SIG-M5 (cell line): ENCODE measurements at places on chromosomes 5 and 9.

DNA sequence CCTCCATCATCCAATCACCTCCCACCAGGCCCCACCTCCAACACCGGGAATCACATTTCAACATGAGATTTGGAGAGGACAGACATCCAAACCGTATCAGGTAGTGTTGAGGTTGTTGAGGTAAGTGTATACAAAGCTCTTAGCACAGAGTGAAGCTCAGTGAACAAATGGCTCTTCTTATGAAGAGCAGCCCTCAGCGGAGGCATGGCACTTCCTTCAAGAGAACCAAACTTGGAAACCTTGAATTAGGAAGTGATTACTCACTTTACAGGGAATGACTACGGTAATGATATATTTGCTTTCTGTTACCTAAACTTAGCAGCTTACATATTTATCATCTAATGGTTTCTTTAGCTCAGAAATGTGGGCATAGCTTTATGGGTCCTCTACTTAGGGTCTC lies 92.8 kb downstream of the IQGAP2 start:
- DNase-seq, result no peak

DNA sequence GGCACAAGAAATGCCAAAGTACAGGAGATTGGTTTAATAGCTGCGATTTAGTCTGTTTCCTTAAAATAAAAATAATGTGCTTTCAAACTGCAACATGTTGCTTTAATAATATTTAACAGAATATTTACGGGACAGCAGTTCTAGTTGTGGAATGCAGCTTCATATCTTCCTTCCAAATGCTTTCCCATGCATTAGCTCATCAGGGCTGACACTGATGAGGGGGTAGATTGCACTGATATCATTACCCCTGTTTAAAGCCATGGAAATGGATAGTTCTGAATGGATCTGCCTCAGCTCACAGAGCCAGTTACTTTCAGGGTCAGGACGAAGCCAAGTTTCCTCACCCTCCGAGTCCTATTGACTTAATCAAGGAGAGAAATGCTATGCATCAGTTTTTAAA lies 93.2 kb upstream of the OSMR start:
- no peak for DNase-seq

DNA sequence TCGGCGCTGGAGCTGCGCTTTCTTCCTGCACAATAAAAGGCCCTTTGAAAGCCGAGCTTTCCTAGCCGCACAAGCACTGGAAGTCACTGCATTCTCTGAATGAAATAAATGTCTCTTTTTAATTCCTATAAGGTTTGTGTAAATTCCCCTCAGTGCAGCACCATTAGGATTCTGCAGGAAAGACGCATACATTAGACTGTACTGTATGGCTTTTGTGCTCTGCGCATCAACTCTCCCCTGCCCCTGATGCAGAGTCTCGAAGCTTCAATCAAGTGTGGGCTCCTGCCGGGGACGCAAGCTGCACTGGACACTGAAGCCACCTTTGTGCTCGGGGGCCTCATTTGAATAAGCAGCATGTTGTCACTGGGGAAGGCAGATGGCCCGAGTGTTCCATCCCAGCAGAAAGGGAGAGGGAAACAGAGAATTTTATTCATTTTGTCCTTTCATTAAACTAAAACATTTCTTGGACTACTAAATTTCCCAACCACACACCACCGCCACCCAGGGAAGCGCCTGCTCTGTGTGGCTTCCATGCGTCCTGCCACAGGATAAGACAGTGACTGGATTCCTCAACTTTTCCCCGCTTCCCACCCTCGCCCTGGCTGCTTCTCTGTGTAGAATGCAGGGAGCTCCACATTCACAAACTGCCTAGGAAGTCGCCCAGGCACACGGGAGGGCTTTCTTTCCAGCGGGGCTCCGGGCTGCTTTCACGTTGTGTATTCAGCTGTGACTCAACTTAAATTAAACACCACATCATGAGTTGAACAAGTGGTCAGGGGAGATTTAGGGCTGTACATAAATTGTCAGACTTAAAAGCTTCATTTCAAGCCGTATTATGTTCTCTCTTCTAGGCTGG lies 635.4 kb downstream of the IRX1 start:
- DNase-seq, result no peak

- DNase-seq, result no peak
Observed at GRCh38 chr5:113117543-113118115, 141.0 kb downstream of the DCP2 start.

- no peak for DNase-seq
Observed at GRCh38 chr5:9380109-9380508, 165.8 kb downstream of the SEMA5A start.

DNA sequence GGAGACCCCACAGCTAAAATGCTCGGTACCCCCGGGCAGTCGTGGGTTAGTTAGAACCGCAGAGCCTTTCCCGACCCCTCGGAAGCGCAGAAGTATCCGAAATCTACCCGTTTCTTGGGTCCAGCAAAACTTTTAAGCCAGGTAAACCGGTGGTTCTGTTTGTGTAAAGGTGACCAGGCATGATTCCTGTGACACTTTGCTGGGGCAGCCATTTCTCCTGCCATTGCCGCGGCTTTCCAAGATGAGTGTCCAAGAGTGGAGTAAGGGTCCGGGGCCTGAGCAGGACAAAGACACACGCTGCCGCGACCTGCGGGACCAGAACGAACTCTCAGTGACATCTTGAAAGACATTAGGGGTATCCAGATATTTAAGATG lies 655 bp downstream of the MARVELD2 start:
- no peak for DNase-seq

- no peak for DNase-seq
Observed at GRCh38 chr5:8247049-8247899, 378.3 kb downstream of the MTRR start.

DNA sequence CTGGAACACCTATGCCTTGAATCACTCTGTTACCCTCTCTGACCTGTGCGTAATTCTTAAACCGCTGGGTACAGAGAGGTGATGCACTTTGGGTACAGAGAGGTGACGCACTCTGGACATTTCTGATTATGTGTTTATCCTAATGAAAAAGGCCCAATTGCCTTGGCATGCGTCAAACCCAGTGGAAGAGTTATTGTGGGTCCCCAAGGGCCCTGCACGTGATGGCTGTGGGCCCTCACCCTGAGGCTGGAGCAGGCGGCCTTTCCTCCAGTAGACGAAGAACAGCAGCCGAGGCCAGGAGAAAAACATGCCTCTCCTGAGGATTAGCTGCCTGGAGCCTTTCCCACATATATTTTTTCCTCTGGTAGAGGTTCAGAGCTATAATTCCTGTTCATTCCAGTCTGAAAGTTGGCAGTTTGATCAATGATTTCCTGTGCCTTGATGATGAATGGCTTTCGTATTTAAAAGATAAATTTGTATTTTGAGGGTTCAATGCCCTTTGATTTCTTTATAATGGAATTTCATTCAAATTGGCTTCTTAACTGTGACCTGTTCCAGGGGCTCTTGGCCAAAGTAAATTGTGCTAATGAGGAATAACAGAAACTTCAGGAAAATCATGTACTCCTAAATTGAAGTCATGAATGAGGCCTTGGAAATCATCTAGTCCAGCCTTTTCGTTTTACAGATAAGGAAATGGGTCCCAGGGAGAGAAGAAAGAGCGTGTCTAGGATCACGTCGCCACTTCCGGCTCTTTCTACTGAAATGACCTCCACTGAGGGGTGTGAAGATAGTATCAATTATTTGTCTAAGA lies 22.8 kb downstream of the ACER2 start:
- no peak for DNase-seq

- DNase-seq, result no peak
Observed at GRCh38 chr5:102845041-102845440, 89.9 kb downstream of the PAM start.

DNA sequence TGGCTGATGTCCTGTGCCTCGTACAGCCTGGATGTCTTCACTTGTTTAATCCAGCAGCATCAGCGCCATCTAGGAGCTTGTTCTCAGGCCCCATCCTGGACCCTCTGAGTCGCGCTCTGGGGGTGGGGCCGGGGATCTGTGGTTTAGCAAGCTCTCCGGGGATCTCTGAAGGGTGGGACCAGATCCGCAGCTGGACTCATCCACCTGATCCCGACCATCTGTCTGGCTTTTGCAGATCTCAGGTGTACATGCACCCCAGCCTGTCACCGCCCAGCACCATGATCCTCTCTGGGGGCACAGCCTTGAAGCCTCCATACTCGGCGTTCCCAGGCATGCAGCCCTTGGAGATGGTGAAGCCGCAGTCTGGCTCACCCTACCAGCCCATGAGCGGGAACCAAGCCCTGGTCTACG lies 15.1 kb upstream of the POMT1 start:
- DNase-seq, result no peak

DNA sequence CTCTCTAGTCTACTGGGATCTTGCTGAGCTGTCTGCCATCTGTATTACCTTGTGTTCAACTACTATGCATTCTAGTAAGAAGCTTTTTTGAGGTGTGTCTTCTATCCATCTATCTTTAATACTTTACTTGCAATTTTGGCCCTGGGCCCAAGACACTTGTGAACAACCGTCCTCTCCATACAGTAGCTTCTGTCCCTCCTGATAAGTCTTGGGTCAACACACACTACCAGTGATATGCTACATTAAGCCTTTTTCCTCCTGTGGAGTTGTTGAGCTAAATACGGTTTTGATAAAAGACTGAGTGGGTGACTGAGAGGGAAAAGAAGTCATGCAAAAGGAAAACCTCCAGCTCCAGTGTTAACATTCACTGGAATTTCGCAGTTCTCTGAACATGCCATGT lies 133.3 kb upstream of the PCA3 start:
- no peak for DNase-seq

DNA sequence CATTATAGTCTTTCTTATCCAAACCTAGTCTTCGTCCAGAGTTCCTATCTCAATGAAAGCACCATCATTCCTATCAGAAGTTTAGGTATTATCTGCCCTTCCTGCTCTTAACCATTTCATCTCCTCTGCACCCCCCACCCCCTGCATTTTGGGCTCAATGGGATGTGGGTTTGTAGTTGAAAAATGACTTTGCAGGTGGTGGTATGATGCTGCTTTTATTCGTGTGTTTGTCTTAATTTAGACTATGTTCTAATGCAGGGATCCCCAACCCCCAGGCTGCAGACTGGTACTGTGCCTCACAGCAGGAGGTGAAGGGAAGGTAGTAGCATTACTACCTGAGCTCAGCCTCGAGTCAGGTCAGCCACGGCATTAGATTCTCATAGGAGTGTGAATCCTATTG lies 49.4 kb upstream of the ZNF608 start:
- DNase-seq, result no peak

DNA sequence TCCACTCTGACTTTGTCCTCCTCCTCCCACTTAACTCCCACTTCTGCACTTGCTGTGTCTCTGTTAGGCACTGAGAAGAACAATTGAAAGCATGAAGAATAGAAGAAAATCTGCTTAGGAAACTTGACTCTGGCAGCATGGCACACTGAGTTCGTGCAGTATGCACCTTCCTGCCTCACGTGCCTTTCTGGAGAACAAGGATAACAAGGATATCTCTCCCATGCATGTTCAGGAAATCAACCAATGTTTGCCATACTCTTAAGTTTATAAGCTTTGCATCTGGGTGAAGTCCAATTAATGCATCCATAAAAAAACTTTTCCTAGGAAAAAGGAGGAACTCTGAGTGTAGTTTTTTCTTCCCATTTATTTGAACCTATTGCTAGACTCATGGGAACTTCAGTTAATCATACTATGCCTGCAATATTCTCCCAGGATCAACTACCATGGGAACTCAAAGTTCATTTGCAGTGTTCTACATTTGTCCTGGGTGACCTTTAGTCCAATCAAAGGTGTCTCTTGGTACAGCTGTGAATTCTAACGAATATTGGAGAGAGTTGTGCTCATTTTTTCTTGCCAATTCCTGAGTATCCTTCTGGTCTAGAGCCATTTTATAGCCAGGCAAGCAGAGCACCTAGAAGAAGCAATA lies 227.0 kb downstream of the ENC1 start:
- DNase-seq, result no peak

GRCh38 chr5:52947208-52947607 lies 41.9 kb upstream of the ITGA2 start:
- DNase-seq, result no peak

DNA sequence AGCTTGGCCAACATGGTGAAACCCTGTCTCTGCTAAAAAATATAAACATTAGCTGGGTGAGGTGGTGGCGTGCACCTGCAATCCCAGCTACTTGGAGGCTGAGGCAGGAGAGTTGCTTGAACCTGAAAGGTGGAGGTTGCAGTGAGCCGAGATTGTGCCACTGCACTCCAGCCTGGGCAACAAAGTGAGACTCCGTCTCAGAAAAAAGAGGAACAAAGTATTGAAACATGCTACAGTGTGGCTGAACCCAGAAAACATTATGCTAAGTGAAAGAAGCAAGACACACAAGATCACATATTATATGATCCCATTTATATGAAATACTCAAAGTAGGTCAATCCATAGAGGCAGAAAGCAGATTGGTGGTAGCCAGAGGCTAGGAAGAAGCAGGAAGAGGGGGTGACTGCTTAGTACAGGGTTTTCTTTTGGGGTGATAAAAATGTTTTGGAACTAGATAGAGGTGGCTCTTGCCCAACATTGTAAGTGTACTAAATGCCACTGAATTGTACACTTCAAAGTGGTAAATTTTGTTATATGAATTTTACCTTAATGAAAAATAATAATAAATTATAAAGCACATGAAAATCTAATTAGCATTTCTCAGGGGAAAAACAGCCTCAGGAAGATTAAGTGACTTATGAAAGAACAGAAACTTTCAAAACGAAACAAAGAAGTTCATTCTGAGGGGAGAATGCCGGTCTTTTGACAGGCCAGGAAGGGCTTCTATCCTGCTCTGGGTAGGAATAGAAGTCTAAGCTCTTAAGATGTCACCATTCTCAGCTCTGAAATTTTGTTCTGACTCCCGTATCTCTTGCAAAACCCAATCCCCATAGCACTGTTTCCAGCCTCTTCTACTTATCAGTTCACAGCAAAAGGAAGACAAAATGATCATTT lies 161.1 kb upstream of the TBCA start:
- DNase-seq, result peak; percentile 50

GRCh38 chr5:153896117-153896516 lies 142.6 kb downstream of the FAM114A2 start:
- DNase-seq, result no peak

GRCh38 chr5:143877196-143877595 lies 65.2 kb downstream of the HMHB1 start:
- DNase-seq, result no peak

- no peak for DNase-seq
Observed at GRCh38 chr5:32953694-32954093, 242.6 kb downstream of the NPR3 start.

GRCh38 chr5:96885518-96886338 lies 9.4 kb downstream of the ERAP2 start:
- DNase-seq, result no peak

DNA sequence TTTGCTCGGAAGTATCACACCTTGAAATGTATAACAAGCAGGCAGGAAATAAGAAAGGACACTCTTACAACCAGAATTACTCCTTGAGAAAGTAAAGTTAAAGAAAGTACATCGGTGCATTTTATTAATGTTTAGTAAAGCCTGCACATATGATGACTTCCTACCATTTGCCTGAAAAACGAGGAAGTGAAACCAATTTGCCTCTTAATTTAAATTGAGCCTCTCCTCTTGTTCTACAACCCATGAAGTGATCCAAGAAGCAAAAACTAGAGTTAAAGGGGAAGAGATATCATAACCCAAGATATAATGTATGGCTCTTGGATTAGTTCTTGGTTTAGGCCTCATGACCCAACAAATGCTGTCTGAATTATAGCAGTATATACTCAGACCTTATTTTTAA lies 95.6 kb downstream of the GNAQ start:
- peak; percentile 87 for DNase-seq

- DNase-seq, result no peak
Observed at GRCh38 chr9:68832101-68832500, 127.1 kb downstream of the PIP5K1B start.
